ENCODE measurements at places on chromosomes 3 and 15. TPM values are rescaled to one million over a fixed set of nuclear protein-coding genes. Genes with fewer than 3 reads are reported as not detected.

Gene PPIB
- total RNA-seq: 727 TPM

Gene CCR9
- total RNA-seq: not detected

Gene CISH
- 0.33 TPM for total RNA-seq

Gene FMN1
- 0.33 TPM for total RNA-seq

Gene PML
- 76.1 TPM for total RNA-seq

Gene SEMA3G
- total RNA-seq: 18.2 TPM

Gene CD200R1
- not detected for total RNA-seq

Gene PLSCR2
- not detected for total RNA-seq

Gene ZNF860
- total RNA-seq: 0.98 TPM

Gene ITGA11
- 2.6 TPM for total RNA-seq

Gene CORO2B
- total RNA-seq: 4.2 TPM

Gene BOC
- not detected for total RNA-seq

Gene TXNRD3
- 8.2 TPM for total RNA-seq

Gene NFKBIZ
- total RNA-seq: 65.0 TPM

Gene CTXND1
- total RNA-seq: not detected

Gene ZCWPW2
- under 0.01 TPM for total RNA-seq

Gene CCDC66
- total RNA-seq: 19.7 TPM

Gene MYD88
- 13.9 TPM for total RNA-seq

Gene GPR171
- not detected for total RNA-seq

Gene STIMATE
- 22.2 TPM for total RNA-seq
